T-helper 2 cell (primary cell): ENCODE measurements at places on chromosomes 1 and 21.

GRCh38 chr1:246448373-246448772 is 58.7 kb downstream of the SMYD3 start:
- DNase-seq: no peak

GRCh38 chr1:68521286-68521685 is 24.4 kb upstream of the DEPDC1 start:
- no peak for DNase-seq

DNA sequence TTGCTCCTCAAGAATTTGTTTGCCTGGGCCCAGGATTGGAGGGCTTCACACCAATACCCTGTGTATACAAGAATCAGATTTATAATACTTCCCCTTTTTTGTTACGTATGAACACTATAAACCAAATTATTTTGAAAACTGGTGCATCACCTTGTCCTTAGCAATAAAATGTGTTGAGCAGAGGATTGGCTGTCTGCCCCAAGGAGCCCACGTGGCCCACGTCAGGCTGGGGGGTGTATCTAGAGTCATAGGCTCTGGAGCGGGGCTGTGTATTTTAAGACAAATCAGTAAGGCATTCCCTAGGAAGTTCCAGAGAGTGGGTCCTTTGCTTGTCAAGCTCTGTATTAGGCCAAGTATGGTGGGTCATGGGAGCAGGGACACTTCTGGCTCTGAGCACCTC is 2.0 kb upstream of the ST3GAL3 start:
- no peak for DNase-seq

DNA sequence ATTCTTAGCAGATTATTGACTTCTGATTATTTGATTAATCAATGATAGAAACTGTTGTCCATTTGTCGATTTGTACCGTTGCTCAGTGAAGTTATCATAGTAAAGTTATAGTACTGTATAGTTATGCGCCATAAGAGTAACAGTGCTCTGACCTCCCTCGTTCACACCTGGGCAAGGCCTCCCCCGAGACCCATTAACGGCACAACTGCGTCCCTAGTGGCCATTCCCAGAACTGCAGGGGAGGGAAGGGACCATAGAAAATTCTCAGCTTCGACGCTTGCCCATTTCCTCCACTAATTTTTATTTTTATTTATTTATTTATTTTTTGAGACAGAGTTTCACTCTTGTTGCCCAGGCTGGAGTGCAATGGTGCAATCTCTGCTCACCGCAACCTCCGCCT is 334.4 kb downstream of the DSCAM start:
- no peak for DNase-seq

- DNase-seq: no peak
These were observed 1182.6 kb upstream of the B3GALT2 start for GRCh38 chr1:194369060-194369459.

GRCh38 chr1:42003433-42003832 is 84.7 kb upstream of the HIVEP3 start:
- no peak for DNase-seq

DNA sequence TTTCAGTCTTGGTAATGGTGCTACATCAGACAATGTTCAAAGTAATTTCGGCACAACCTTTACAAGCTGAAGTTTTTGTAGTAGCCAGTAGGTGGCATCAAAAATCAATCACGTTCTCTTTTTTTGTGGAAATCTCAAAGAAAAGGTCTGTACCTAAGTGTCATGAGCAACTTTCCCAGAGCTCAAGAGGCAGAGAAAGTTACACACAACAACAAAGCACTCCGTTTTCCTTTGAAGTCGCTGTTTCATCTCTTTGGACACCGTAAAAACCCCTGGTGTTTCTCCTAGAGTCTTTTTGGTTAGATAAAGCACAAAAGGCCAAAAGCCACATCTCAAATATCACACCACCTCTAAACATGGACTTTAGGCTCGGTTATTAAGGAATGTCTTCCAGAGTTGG is 131.6 kb downstream of the LHX8 start:
- DNase-seq: no peak

GRCh38 chr1:31497601-31498000 is 78.7 kb upstream of the TINAGL1 start:
- no peak for DNase-seq

GRCh38 chr1:29912425-29912824 is 676.1 kb downstream of the PTPRU start:
- DNase-seq: no peak

GRCh38 chr1:14603645-14604044 is 5.2 kb downstream of the KAZN start:
- no peak for DNase-seq

GRCh38 chr1:105483436-105483835 is 1573.0 kb upstream of the PRMT6 start:
- DNase-seq: no peak

- DNase-seq: no peak
These were observed 94.6 kb upstream of the RALGPS2 start for GRCh38 chr1:178630417-178630816.

- no peak for DNase-seq
These were observed 21.1 kb upstream of the LAMC2 start for GRCh38 chr1:183164963-183165362.

- DNase-seq: no peak
These were observed 14.7 kb upstream of the CYYR1 start for GRCh38 chr21:26587736-26588201.

DNA sequence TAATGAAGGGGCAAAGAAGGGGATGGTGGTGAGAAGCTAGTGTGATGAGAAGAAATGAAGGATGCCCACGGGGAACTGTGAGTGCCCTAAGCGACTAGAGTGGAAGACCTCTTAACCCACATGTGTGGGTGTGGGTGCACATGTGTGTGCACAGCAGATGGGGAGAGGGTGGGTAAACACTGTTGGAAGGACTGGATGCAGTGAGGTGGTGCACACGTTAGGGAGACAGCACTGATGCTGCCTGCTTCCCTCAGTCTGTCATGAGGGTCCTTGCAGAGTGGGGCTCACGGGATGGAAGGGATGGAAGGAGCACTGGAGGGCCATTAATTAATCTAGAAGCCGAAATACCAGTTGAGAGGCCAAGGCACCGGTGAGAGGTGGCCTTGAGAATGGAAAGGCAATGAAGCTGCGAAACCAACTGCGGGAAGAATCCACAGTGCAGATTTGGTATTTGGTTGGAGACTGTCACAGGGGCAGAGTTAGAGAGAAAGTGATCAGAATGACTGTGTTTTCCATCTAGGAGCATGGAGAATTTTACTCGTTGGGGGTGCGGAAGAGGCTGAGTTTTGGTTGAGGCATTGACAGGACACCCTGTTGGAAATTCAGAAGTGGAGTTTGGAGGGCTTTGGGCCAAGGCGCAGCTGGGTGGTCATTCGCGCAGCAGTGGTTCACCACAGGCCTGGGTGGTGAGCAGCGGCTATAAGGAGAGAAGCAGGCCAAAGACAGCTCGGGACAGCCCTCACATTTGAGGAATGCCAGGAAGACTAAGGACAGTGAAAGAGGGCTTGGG is 15.8 kb downstream of the RCSD1 start:
- no peak for DNase-seq

GRCh38 chr1:119009312-119009655 is 21.1 kb upstream of the TBX15 start:
- no peak for DNase-seq

DNA sequence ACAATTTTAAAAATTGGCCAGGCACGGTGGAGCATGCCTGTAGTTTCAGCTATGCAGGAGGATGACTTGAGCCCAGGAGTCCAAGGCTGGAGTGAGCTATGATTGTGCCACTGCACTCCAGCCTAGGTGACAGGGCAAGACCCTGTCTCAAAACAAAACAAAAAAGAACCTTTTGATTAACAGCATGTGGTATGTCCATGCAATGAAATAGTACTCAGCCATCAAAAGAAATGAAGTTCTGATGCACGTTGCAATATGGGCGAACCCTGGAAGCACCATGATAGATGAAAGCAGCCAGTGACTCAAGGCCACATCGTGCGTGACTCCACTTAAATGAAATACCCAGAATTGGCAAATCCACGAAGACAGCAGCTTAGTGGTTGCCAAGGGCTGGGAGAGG is 47.5 kb downstream of the FBXO2 start:
- no peak for DNase-seq

DNA sequence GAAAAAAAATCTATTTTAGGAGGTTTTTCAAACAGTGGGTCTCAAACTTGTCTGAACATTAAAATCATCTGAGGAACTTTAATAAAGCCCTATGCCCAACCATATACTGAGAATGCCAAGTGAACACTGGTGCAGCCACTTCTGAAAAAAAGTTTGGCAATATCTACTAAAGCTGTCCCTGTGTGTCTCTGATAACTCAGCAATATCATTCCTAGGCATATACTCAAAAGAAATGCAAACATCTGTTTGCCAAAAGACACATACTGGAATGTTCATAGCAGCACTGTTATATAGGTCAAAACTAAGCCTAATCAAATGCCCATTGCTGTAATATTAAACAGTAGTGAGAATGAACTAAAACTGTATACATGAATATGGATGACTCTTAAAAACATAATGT is 74.2 kb upstream of the RGS4 start:
- no peak for DNase-seq

DNA sequence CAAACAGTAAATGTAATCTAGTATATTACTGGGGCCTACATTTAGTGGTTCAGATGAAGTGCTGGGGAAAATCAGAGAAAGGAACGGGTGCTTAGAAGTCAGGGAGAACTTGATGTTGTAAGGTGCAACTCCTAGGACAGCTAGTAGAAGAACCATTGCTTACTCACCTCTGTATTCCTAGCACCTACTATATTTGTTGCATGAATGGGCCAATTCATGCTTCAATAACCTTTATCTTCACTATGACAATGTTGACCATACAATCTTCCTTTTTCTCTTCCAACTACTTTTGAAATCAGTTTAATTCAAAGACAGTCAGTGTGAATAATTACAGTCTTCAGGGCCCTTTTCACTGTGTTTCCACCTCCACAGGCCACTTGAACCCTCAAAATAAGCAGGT is 125.0 kb upstream of the DMRTA2 start:
- DNase-seq: no peak

DNA sequence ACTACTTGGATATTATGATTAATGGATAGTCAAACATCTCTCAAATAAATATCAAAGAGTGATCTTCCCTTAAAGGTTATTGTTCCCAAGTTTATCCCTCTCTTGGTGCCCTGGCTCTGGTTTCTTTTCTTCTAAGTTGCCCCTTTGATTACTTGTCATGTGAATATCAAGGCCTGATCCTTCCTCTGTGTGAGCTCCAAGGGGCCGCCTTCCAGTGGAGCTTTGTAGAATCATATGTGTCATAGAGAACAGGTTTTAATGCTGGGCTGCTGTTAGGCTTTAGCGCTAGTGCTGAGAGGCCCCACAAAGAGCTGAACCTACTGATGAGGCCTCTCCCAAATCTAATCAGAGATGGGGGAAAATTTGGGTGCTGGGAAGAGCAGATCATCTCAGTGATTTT is 25.5 kb downstream of the UCK2 start:
- no peak for DNase-seq

DNA sequence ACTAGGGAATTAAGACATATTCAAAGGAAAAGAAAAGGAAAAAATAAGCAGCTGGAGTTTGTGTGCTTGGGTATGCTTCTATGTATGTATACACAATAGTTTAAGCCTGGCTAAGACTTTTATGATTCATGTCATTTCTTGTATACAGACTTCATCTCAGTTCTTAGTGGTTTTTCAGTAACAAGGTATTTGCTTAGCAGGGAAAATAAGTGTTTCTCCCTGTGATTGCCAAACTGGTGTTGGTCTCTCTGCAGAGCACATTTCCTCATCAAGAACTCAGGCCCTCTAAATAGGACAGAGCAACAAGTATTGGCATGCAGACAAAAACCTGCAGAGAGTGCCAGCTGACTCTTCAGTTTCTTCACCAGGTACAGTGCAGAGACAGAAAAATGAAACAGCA is 484.4 kb upstream of the ZRANB2 start:
- DNase-seq: no peak

DNA sequence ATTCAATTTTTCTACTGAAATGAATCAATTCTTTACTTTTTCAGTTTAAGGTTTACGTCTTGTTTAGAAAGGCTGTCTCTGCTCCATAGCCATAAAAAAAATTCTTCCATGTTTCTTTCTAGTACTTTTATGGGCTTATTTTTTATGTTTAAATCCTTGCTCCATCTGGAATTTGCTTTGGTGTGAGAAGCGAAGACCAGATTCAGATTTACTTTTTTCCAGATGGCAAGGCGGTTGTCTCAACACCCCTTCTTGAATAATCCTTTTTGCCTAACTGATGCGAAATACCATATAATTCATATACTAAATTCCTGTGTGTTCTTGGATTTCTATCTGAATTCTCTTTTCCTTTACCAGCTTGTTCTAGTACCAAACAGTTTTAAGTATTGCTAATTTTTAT is 101.5 kb downstream of the C1orf94 start:
- no peak for DNase-seq

GRCh38 chr1:186129758-186130157 is 245.3 kb downstream of the TPR start:
- no peak for DNase-seq

- no peak for DNase-seq
These were observed 22.9 kb upstream of the COL16A1 start for GRCh38 chr1:31726715-31727114.

GRCh38 chr1:107935396-107936064 is 29.4 kb downstream of the VAV3 start:
- peak; percentile 15 for DNase-seq

GRCh38 chr1:212949771-212950170 is 570 bp upstream of the VASH2 start:
- no peak for DNase-seq

- no peak for DNase-seq
These were observed 13.8 kb upstream of the FNBP1L start for GRCh38 chr1:93434088-93434487.

GRCh38 chr1:100404821-100405220 is 52.5 kb downstream of the CDC14A start:
- DNase-seq: no peak

- no peak for DNase-seq
These were observed 30.1 kb downstream of the RHEX start for GRCh38 chr1:206082831-206083695.

- no peak for DNase-seq
These were observed 81.2 kb downstream of the VWA5B1 start for GRCh38 chr1:20371883-20372282.

DNA sequence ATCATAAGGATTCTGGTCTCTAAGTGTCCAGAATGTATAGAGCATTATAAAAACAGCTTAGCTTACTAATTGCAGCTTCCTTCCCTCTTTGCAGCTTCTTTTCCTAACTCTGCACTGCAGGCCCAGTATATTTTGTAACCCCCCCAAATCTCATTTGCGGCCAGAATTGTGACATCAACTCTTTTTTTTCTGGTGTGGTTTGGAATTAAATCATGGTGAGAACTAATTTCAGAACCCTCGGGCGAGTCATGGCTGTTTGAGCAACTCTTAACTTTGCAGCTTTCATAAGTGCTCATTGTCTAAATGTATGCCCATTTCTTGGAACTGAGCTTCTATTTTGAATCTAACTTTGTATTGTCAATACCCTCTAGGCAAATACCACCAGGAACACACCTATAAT is 187.4 kb downstream of the CYYR1 start:
- no peak for DNase-seq

DNA sequence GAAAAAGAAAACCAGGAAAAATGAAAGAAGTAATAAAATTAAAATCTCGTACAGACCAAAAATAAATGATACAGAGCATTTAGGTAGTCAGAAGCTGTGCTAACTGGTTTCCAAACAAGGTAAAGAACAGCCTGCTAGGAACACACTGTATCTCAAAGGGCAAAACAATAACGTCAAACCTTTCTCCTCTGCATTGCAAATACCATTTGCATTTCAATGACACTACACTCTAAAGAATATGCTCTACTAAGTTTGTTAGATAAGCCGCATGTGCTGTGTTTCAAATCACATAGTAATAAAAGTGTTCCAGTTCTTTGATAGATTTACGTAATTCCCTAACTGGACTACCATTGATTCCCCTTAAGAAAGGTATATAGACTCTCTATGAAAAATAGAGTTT is 648.8 kb downstream of the PLA2G4A start:
- no peak for DNase-seq

GRCh38 chr1:67700692-67701410 is 15.8 kb downstream of the GADD45A start:
- DNase-seq: no peak
